ENCODE measurements at places on chromosomes 11 and 22.
A peak's percentile ranks its signal among the peaks of the same experiment; 100 is the strongest.

DNA sequence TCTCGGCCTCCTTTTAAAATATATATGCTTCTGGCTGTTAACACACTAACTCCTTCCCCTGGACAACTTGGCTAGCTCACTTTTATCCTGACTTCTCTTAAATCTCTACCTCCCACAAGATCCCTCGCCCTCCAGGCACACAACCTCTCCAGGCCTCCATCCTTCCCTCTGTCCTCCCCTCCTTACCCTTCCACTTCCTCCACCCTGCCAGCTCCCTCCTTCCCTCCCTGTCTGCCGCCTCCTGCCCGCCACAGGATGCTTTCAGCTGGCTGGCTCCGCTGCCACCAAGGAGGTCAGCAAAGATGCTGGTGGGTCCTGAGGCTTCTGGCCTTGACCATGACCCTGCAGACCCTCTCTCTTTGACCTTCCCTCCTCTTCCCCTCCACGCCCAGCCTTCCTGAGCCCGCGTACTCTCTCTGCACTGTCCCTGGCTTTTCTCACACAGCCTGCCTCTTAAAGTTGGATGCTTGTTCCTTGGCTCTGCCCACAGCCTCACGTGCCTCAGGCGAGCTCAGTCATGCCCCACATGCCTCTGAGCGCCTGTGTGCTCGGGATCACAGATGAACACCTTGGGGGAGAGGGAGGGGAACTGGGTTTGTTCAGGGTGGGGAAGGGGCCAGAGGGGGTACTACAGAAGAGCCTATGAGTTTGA, 6.7 kb downstream of the NFAM1 start:
- no peaks in the 10 kb centered on the region for H3K27me3 ChIP-seq
- no peaks in the 10 kb centered on the region for H3K4me1 ChIP-seq
- H3K36me3 ChIP-seq: no peaks in the 10 kb centered on the region
- no peak overlapping the region for H3K27ac ChIP-seq

GRCh38 chr11:134069426-134070341, 812 bp downstream of the JAM3 start:
- no peaks in the 10 kb centered on the region for H3K4me1 ChIP-seq
- no peak overlapping the region for H3K4me3 ChIP-seq
- no peak for DNase-seq
- H3K27ac ChIP-seq: no peak overlapping the region

DNA sequence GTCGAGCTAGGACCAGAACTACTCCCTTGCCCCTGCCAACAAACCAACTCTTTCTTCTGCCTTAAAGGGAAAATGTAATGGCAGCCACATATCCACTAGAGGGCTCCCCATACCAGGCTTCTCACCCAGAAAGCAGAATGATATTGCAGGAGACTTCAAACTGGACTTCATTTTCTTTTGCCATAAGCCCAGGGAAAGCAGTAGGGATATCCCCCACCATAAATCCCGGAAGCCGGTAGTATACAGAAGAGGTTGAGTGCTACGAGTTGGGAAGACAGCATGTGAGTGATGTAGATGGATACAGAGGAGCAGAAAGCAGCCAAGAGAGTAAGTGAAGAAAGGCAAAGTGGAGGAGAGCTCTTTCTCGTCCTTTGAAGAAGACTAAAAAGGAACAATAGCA, 12.1 kb downstream of the PLAAT5 start:
- DNase-seq: peak; percentile 74
- H3K4me3 ChIP-seq: no peak overlapping the region
- no peaks in the 10 kb centered on the region for H3K27me3 ChIP-seq
- H3K4me1 ChIP-seq: peaks cover 12% of the 10 kb centered on the region
- H3K36me3 ChIP-seq: no peaks in the 10 kb centered on the region
- H3K27ac ChIP-seq: no peak overlapping the region

- DNase-seq: no peak
- no peak overlapping the region for H3K27ac ChIP-seq
- H3K4me3 ChIP-seq: no peak overlapping the region
- no peaks in the 10 kb centered on the region for H3K36me3 ChIP-seq
Measured at GRCh38 chr11:103528046-103528445, 418.8 kb downstream of the DYNC2H1 start.

- no peaks in the 10 kb centered on the region for H3K4me1 ChIP-seq
- no peak for DNase-seq
- H3K27ac ChIP-seq: no peak overlapping the region
- no peak overlapping the region for H3K4me3 ChIP-seq
- no peaks in the 10 kb centered on the region for H3K27me3 ChIP-seq
Measured at GRCh38 chr22:41974691-41975290, 5.5 kb downstream of the SEPTIN3 start.

All from Caco-2 (cell line).